ENCODE measurements at places on chromosomes 3 and 15. TPM values are rescaled to one million over a fixed set of nuclear protein-coding genes. Genes with fewer than 3 reads are reported as not detected.

- H3K4me3 ChIP-seq, result peak overlapping the region; percentile 90
- no peaks in the 10 kb centered on the region for H3K4me1 ChIP-seq
- peak; percentile 65 for DNase-seq
- peaks cover 21% of the 10 kb centered on the region for H3K36me3 ChIP-seq
- peak overlapping the region; percentile 75 for H3K27ac ChIP-seq
These were observed 498 bp downstream of the PDE12 start for GRCh38 chr3:57556459-57557084.

DNA sequence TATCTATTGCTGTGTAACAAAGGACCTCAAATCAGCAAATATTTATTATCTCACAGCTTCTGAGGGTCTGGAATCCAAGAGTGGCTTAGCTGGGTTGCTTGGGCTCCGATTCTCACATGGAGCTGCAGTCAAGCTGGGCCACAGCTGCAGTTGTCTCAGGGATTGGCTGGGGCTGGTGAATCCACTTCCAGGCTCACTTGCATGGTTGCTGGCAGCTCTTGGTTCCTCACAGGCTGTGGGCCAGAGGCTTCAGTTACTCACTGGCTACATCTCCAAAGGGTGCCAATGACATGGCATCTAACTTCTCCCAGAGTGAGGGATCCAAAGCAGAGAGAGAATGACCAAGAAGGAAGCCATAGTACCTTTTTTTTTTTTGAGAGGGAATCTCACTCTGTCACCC, 13.9 kb upstream of the SYNM start:
- no peaks in the 10 kb centered on the region for H3K4me1 ChIP-seq
- DNase-seq, result no peak
- H3K27me3 ChIP-seq, result no peaks in the 10 kb centered on the region
- no peak overlapping the region for H3K27ac ChIP-seq

DNA sequence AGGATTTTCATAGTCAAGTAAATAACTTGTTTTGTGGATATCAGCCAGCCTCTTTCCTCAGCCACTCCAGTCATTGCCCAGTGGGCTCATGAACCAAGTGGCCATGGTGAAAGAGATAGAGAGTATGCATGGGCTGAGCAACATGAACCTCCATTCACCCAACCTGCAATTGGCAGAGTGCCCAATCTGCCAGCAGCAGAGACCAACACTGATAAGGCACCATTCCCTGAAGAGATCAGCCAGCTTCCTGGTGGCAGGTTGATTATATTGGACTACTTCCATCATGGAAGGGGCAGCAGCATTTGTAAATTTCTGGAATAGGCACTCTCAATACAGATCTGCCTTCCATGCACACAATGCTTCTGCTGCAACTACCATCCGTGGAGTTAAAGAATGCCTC, 10.3 kb upstream of the MCF2L2 start:
- H3K36me3 ChIP-seq, result no peaks in the 10 kb centered on the region
- no peaks in the 10 kb centered on the region for H3K4me1 ChIP-seq
- no peak overlapping the region for H3K27ac ChIP-seq
- peak; percentile 59 for DNase-seq

DNA sequence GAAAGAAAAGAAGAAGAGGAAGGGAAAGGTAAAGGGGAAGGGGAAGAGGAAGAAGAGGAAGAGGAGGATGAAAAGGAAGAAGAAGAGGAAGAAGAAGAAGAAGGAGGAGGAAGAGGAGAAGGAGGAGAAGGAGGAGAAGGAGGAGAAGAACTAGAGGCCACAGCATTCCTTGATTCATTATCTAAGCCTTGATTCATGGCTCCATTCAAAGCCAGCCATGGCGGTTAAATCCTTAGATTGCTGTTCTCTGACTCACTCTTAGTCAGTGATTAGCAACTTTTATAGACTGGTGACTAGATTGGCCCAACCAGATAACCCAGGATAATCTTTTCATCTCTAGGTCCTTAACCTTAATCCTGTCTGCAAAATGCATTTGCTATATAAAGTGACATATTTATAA, 47.6 kb downstream of the OSTN start:
- no peak overlapping the region for H3K4me3 ChIP-seq
- H3K36me3 ChIP-seq, result no peaks in the 10 kb centered on the region
- H3K27me3 ChIP-seq, result no peaks in the 10 kb centered on the region
- DNase-seq, result no peak
- no peak overlapping the region for H3K27ac ChIP-seq

The XPC gene
- 23.1 TPM for total RNA-seq

DNA sequence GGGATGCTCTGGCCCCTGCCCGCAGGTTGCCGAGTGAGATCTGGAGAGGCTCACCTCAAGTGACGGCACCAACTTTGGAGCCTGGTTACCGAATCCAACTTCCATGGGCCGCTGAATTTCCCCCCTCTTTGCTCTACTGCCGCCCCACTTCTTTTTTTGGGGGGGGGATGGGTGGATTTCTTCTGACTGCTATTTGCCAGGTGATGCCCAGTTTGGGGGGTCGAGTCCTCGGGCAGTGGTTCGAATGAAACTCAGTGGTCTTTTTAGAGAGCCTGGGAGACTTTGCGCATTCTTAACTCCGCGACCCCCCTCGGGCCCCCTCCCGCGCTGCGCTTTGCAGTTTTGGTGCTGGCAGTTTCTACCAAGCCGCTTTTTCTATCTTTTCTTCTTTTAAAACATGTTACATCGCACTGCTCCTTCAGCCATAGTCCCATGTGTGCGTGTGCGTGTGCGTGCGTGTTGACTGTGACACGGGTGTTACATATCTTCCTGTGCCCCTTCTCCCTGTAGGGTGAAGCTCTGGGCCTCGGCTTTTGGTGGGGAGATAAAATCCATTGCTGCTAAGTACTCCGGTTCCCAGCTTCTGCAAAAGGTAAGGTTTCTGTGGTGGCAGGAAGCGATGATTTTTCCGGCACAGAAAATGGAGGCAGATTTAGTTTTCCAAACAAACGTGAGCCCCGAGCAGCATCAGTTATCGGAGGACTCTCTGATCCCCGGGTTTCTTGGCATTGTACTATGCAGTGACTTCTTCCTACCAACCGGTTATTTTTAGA, 837 bp downstream of the CACNA2D3 start:
- H3K36me3 ChIP-seq, result no peaks in the 10 kb centered on the region
- H3K4me3 ChIP-seq, result no peak overlapping the region
- H3K4me1 ChIP-seq, result peaks cover 15% of the 10 kb centered on the region
- no peak for DNase-seq
- H3K27ac ChIP-seq, result no peak overlapping the region

The TF gene
- total RNA-seq, result 3,075 TPM

GRCh38 chr3:197085137-197085536, 55.5 kb upstream of the MELTF start:
- H3K27me3 ChIP-seq, result no peaks in the 10 kb centered on the region
- H3K36me3 ChIP-seq, result peaks cover 4% of the 10 kb centered on the region
- no peaks in the 10 kb centered on the region for H3K4me1 ChIP-seq
- H3K4me3 ChIP-seq, result no peak overlapping the region
- no peak overlapping the region for H3K27ac ChIP-seq

DNA sequence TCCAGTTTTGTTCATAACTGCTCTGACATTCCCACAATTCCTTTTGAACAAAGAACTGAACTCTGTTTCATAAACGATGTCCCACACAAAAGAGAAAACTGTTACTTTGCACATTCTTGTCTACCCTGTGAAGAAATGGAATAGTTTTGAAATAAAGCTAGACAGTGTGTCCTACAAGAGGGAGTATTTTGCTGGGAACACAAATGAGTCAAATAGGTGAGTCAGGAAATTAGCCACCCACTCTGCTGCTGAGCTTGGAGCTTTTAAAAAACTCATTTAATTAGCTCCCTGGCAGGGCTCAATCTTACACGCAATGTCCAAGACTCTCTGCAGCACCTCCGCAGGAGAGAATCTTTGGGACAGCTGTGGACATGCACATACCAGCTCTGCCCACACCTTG, 193.4 kb downstream of the SLC9A9 start:
- no peak for DNase-seq
- no peaks in the 10 kb centered on the region for H3K4me1 ChIP-seq
- no peaks in the 10 kb centered on the region for H3K27me3 ChIP-seq
- H3K4me3 ChIP-seq, result no peak overlapping the region

- no peak overlapping the region for H3K4me3 ChIP-seq
- no peaks in the 10 kb centered on the region for H3K27me3 ChIP-seq
- H3K4me1 ChIP-seq, result no peaks in the 10 kb centered on the region
- no peak for DNase-seq
These were observed 37.2 kb downstream of the KLHL18 start for GRCh38 chr3:47319956-47320355.

- no peak for DNase-seq
- no peak overlapping the region for H3K27ac ChIP-seq
- no peaks in the 10 kb centered on the region for H3K27me3 ChIP-seq
- no peaks in the 10 kb centered on the region for H3K4me1 ChIP-seq
These were observed 177.7 kb downstream of the ZNF385D start for GRCh38 chr3:21573291-21573690.
